Activated CD4-positive, alpha-beta T cell treated with anti-CD3 and anti-CD28 coated beads, Interleukin-2, amount 50 U/mL, for 48 hours (primary cell): ENCODE measurements at places on chromosomes 5 and 9.

GRCh38 chr5:99702565-99702964 lies 773.8 kb upstream of the CHD1 start:
- no peak for DNase-seq

- DNase-seq = no peak
Observed at GRCh38 chr9:106075236-106075959, 381.1 kb downstream of the TMEM38B start.

- no peak for DNase-seq
Observed at GRCh38 chr9:27653957-27654356, 80.7 kb upstream of the C9orf72 start.

- no peak for DNase-seq
Observed at GRCh38 chr9:90853945-90854344, 52.3 kb downstream of the SYK start.

- DNase-seq = no peak
Observed at GRCh38 chr9:106913276-106913675, 50.3 kb downstream of the ZNF462 start.

DNA sequence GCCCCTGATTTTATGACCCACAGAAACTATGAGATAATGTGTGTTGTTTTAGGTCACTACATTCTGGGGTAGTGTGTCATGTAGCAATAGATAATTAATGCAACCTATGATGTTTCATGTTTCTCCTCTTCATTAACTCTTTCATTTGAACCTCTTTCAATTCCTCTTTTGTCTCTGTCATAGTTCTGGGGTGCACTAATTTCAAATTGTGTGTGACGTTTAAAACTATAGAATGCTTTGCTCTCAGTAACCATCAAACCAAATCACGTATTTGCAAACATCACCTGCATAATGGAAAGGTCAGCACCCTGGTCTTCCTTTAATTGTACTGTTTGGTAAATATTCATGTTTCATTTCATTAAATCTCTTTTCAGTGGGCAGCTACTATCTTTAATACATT lies 621.6 kb downstream of the TLR4 start:
- DNase-seq = no peak

GRCh38 chr9:109238125-109238524 lies 71.1 kb upstream of the FRRS1L start:
- DNase-seq = no peak

DNA sequence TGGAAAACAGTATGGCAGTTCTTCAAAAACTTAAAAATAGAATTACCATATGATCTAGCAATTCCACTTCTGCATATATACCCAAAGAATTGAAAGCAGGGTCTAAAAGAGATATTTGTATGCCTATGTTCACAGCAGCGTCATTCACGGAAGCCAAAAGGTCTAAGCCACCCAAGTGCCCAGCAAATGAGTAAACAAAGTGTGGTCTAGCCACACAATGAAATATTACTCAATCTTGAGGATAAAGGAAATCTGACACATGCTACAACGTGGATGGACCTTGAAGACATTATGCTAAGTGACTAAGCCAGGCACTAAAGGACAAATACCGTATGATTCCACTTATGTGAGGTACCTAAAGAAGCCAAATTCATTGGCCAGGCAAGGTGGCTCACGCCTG lies 11.1 kb upstream of the MED27 start:
- no peak for DNase-seq

GRCh38 chr9:107784235-107784958 lies 294.8 kb upstream of the KLF4 start:
- no peak for DNase-seq

DNA sequence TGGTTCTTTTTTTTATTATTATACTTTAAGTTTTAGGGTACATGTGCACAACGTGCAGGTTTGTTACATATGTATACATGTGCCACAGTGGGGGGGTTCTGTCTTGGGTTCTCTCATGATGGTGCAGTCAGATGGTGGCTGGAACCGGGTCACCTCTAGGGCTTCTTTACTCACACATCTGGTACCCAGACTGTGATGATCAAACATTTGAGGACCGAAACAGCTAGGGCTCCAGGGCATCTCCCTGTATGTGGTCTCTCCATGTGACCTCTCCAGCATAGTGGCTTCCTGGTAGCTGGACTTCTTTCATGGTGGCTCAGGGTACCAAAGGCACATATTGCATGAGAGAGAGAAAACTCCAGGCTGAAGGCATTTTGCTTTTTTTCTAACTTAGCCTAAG lies 9.8 kb upstream of the CRHBP start:
- no peak for DNase-seq

DNA sequence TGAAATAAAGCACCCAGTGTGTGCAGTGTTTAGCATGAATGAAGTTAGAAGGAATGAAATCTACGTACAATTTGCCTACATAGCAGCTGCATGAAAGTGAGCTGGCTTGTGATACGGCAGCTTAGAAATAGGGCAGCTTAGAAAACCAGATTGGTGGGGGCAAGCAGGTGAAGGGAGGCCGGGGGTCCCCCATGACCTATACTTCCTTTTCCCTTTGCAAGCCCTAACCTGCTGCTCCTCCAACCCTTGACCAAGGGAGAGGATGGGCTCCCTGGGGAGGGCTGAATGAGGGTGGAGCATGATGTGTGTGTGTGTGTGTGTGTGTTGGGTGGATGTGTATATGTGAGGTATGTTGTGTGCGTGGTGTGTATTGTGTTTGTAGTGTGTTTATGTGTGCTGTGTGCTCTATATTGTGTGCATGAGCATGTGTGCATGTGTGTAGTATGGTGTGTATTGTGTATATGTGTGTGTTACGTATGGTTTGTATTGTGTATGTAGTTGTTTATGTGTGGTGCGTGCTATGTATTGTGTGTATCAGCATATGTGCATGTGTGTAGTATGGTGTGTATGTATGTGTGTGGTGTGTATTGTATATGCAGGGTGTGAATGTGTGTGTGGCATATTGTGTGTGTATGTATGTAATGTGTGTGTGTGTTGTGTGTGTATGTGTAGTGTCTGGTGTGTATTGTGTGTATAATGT lies 72.1 kb downstream of the TENT4A start:
- DNase-seq = no peak

- DNase-seq = no peak
Observed at GRCh38 chr9:112337547-112337946, 4.1 kb upstream of the PTBP3 start.

- no peak for DNase-seq
Observed at GRCh38 chr5:161414896-161415295, 131.6 kb downstream of the GABRB2 start.

GRCh38 chr5:109177782-109178181 lies 232.0 kb downstream of the PJA2 start:
- no peak for DNase-seq

GRCh38 chr9:8401961-8402705 lies 602.6 kb upstream of the DMAC1 start:
- DNase-seq = no peak

GRCh38 chr9:36938617-36939016 lies 95.5 kb downstream of the PAX5 start:
- DNase-seq = no peak

GRCh38 chr5:78331523-78332080 lies 28.8 kb upstream of the SCAMP1 start:
- DNase-seq = no peak

DNA sequence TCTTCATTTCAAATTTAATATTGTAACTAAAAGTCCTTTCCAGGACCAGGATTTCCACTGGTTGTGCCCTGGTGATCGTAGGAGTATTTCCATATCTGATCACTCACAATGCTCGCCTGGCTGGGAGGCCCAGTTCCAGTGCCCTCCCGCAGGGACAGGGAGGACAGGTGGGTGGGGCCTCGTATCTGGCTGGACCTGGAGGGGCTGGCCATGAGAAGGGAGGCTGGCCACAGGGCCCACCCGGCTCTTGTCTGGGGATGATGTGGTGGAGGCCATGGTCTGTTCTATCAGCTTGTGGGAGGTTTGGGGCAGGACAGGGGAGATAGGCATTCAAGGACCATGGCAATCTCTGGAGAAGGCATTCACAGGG lies 286.4 kb downstream of the GADD45G start:
- DNase-seq = no peak

- DNase-seq = no peak
Observed at GRCh38 chr9:3193791-3194190, 332.0 kb downstream of the RFX3 start.

GRCh38 chr5:172765766-172766286 lies 5.2 kb downstream of the DUSP1 start:
- DNase-seq = no peak

GRCh38 chr9:93657331-93658111 lies 81.1 kb downstream of the PHF2 start:
- DNase-seq = no peak

DNA sequence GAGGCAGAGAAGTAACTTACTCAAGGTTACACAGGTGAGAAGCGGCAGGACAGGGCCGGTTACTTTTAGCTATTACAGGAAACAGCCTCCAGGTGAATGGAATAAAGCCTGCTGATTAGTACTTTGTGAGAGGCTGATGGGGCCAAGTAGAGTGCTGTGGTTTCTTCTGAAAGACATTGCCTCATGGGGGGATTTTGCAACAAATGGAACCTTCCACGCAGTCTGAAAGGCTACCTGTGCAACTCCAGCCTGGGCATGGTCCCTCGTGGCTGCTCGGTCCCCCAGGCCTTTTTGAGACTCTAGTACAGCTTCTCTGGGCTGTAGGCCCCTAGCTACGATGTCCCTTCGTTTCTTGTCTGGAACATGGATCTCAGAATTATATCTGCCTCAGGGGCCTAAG lies 2.0 kb downstream of the TMEM268 start:
- no peak for DNase-seq

GRCh38 chr9:121598167-121598964 lies 53.1 kb upstream of the DAB2IP start:
- DNase-seq = no peak

DNA sequence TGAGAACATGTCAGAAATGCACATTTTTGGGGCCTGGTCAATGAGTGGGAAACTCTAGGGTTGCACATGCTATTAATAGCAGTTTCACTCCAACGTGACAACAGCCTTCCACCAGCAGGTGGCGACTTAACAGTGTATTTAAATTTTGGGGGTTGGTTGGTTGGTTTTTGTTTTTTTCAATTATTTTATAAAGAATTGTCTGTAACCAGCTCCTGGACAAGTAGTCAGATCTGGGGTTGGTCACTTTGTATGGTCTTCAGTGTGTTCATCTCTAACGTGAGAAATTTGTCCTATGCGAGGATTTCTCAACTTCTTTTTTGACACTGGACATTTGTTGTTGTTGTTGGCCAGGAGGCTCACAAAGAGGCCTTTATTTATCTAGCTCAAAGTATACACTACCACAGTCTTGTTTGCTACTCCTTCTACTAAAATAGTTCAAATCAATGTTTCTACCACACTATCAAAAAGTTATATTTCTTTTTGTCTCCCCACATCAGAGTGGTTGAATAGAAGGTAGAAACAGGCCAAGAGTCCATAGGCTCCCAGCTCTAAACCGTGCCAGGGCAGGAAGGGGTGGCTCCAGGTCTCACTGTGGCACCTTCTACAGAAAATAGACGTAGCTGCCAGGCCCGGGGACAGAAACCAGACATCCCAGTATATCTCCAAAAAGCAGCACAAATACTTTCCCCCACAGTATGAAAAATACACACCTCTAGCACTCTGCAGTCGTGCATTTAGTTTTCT lies 110.4 kb downstream of the TRPM6 start:
- DNase-seq = peak; percentile 73

- no peak for DNase-seq
Observed at GRCh38 chr5:148740966-148741742, 85.3 kb upstream of the ADRB2 start.

- DNase-seq = no peak
Observed at GRCh38 chr9:18314316-18314715, 159.6 kb upstream of the ADAMTSL1 start.

GRCh38 chr5:170538096-170538465 lies 34.3 kb downstream of the KCNIP1 start:
- no peak for DNase-seq

DNA sequence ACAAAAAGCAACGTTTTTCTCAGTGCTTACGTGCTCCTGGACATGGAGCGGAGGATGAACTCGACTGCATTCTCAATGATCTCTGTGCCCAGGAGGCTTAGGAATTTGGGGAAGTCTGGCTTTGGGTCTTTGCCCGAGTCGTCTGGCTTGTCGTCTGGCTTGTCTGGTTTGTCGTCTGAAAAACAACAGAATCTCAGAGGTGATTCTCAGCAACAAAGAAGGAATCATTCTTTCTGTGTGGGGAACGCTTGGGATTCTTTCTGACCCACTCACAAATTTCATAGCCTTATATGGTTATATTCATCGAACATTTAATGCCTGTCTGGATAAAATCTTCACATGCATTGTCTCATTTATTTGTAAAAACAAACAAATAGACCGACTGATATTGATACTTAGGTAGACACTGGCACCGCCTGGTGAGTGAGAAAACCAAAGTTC lies 4.7 kb downstream of the C5orf46 start:
- DNase-seq = no peak

GRCh38 chr5:1445313-1445688 lies at the start of gene SLC6A3:
Gene SLC6A3, minus strand, starts transcription at chr5:1445440. Its CDS starts 2,243 bp downstream, at chr5:1443197.
- DNase-seq = peak; percentile 41

DNA sequence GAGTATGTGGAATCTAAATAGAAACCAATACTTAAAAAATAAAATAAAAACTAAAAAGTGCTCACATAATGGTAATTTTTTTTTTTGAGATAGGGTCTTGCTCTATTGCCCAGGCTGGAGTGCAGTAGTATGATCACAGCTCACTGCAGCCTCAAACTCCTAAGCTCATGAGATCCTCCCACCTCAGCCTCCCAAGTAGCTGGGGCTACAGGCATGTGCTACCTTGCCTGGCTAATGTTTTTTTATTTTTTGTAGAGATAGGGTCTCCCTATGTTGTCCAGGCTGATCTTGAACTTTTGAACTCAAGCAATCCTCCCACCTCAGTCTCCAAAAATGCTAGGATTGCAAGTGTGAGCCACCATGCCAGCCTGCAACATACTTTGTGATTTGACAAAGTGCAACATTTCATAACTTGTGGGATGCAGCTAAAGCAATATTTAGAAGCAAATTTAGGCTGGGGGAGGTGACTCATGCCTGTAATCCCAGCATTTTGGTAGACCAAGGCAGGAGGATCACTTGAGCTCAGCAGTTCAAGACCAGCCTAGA lies 18.4 kb downstream of the AP3B1 start:
- DNase-seq = no peak

GRCh38 chr9:115715666-115716065 lies 437.9 kb upstream of the PAPPA start:
- DNase-seq = no peak

DNA sequence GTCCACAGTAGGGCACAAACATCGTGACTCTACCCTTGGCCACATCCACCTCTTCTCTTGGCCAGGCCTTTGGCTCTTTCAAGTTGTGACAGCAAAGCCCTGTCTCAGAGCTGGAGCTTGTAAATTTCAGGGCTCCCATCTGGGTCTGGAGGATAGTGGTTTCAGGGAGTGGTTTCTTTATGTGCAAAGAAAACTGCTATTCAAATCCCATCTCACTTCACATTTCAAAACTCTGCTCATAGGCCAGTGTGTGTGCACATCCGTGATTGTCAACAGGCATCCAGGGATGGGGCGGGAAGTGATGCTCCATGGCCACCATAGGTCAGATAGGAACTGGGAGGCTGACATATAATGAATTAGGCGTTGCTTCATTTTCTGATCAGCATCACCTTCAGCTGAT lies 107.8 kb upstream of the IL12B start:
- no peak for DNase-seq

DNA sequence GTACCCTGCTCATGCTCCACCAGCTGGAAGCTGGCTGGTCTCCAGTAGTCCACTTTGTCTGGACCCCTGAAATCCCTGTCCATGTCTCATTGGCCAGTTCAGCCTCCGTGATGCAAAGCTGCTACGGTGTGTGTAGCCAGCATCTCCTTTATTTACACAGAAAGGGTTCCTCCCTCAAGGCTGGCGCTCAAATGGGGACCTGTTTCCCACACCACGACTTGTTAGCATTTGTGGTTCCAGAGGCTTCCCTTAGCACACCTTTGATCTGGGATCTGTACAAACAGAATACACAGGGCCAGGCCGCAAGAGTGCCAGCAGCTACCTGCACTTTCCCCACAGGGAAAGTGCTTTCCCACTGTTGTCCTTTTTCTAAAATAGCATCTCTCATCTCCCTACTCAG lies 5.7 kb upstream of the SMU1 start:
- DNase-seq = no peak
